ENCODE measurements at places on chromosomes 4 and X. TPM values are rescaled to one million over a fixed set of nuclear protein-coding genes. Genes with fewer than 3 reads are reported as not detected.

SCML2 gene
- 5.5 TPM for total RNA-seq

AKAP4 gene
- total RNA-seq = 0.10 TPM

CDKN2AIP gene
- 23.7 TPM for total RNA-seq

WDR19 gene
- total RNA-seq = 33.4 TPM

IL2 gene
- not detected for total RNA-seq

MAML3 gene
- total RNA-seq = 7.0 TPM

GUCY1A1 gene
- total RNA-seq = 47.1 TPM

DMD gene
- total RNA-seq = 304 TPM

NELFA gene
- total RNA-seq = 33.1 TPM

RTL9 gene
- 1.3 TPM for total RNA-seq
